ENCODE measurements at places on chromosomes 3 and 15.

DNA sequence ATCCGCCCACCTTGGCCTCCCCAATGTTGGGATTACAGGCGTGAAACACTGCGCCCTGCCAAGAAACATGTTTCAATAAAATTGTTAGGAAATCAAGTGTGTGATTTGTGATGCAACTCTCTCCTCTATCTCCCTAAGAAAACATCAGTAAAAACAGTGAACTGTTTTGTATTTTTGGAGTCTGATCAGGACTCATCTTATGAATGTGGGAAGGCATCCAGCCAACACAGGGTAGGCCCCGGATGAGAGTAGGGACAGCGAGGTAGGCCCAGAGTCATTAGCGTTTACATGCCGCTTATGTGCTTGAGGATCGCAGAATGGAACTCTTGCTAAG lies 884 bp upstream of the GLYCTK start:
- DNase-seq, result peak; percentile 62

GRCh38 chr15:70443486-70444273 lies 319.7 kb downstream of the UACA start:
- DNase-seq, result no peak

DNA sequence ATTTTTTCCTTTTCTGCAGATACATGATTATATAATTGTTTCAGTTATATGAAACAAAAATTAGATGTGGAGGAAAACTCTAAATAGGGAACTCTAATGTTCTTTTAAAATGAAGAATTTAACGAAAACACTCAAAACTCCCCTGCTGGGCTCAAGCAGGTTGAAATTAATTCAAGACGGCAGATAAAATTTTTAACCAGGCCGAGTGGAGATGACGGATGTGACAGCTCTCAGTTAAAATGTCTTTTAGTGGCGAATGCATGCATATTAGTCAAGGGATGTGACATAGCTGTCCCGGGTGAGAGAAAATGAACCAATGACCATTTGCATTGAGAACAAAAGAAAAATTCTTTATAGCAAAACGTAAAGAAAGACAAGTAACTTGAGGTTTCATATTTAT lies 110.1 kb downstream of the ROBO2 start:
- no peak for DNase-seq

- no peak for DNase-seq
Measured at GRCh38 chr3:14784087-14784681, 34.6 kb upstream of the FGD5 start.

- DNase-seq, result no peak
Measured at GRCh38 chr3:187150599-187150998, 11.3 kb upstream of the RPL39L start.

GRCh38 chr3:127455541-127456450 lies 134.7 kb downstream of the TPRA1 start:
- DNase-seq, result peak; percentile 55

DNA sequence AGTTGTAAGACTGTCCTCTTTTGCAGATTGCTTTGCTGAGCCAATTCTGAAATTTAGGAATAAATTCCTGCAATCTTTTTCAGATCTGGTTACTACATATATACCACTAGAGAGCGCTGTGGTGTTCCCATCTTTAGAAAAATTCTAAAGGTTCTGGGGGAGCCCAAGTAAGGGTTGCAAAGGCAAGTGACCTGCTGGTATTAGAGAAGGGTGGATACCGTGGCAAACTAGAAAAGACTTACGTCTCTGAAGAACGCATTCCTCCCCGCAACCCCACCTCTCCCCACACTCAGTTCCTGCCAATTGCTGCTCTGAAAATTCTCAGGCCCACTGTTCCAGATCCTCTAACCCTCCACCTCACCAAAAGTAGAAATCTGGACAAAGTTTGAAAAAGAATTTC lies 48.5 kb downstream of the EFHB start:
- DNase-seq, result peak; percentile 60

DNA sequence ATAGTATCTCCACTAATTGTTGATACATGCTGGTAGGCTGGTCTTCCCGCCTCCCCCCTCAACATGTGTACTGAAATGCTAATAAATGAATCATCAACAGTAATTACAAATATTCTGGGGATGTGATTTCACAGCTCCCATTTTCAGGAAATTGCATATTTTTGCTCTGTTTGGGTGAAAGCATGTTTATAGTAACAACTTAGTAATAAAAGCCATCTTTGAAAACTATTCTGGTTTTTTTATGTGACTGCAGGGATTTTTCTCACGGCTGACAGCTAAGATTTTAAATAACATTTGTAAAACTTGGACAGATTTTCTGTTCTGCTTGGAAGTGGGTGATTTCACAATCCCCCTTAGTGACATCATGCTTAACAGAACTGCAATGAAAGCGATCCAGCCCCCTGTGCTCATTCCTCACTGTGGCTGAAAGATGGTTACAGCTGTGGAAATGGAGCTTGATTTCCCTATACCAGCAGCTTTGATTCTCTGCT lies 25.6 kb upstream of the FAM174B start:
- peak; percentile 92 for DNase-seq

- no peak for DNase-seq
Measured at GRCh38 chr3:94431876-94432570, 369.2 kb downstream of the NSUN3 start.

GRCh38 chr3:177932750-177933660 lies 603.2 kb upstream of the KCNMB2 start:
- DNase-seq, result peak; percentile 53

GRCh38 chr3:196398782-196399181 lies 33.4 kb downstream of the UBXN7 start:
- DNase-seq, result peak; percentile 21

GRCh38 chr15:31483053-31483985 lies 156.7 kb downstream of the KLF13 start:
- no peak for DNase-seq

Measured in fibroblast of pulmonary artery (primary cell).